CD4-positive, alpha-beta T cell treated with Interleukin-2 at 100 ng/mL for 4 hours (primary cell): ENCODE measurements at places on chromosomes 3 and 15.

- DNase-seq: no peak
Measured at GRCh38 chr3:56886314-56886713, 84.6 kb upstream of the ARHGEF3 start.

GRCh38 chr3:146468671-146469149, 651 bp downstream of the PLSCR2 start:
- DNase-seq: no peak

DNA sequence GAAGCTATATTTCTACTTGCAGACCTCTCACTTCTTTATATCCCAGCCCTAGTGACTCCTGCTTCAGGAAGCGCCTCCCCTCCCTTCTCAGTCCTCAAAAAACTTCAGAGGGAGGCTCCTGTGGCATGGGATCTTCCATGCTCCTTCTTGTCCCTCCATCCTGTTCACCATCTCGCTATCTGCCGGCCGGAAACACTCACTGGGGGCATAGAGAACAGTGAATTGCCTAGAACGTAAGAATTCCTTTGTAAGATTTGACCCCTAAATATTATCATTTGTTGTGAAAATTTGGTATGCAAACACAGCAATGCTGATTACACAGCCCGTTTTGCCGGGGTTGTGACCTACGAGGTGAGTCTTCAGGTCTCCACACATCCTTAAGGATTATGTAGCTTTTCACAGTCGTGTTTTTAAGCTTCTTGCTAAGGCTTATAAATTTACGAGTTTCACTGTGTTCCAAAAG, 218.7 kb upstream of the ATP10A start:
- no peak for DNase-seq

- DNase-seq: no peak
Measured at GRCh38 chr3:117540597-117540996, 831.0 kb downstream of the TUSC7 start.
